ENCODE measurements at places on chromosomes 6 and 20.
A peak's percentile ranks its signal among the peaks of the same experiment; 100 is the strongest.

GRCh38 chr6:111848262-111848812, 24.9 kb downstream of the FYN start:
- DNase-seq: no peak

- DNase-seq: no peak
Observed at GRCh38 chr20:64268174-64268573, 12.6 kb downstream of the PCMTD2 start.

GRCh38 chr20:19070681-19071445, 141.6 kb upstream of the SLC24A3 start:
- DNase-seq: no peak

DNA sequence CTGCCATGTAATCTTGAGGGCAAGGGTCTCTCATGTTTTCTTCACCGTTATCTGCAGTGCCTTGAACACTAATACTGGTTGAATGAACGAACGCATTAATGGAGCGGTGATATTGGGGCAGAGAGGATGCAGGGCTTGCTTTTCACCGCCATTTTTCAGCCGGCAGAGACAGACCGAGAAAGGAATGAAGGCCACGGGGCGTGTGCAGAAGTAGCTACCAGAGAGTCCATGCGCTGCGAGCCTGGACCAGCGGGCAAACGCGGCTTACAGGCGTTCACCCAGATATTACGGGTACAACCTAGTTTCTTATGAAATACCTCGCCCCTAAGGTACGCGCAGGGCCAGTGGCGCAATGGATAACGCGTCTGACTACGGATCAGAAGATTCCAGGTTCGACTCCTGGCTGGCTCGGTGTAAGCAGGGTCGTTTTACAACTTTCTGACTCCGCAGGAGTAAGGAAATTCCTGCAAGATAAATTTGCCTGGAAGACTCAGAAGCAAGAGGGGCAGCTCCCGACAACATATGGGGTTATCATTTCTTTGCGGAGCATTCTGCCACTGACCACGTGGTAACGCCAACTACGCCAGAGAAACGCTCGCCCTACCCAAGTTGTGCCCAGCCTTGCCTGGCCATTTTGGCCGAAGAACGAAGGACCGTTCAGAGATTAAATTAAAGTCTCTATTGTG, 863 bp upstream of the HMGN4 start:
- peak; percentile 89 for DNase-seq
